Activated CD4-positive, CD25-positive, alpha-beta regulatory T cell (primary cell): ENCODE measurements at places on chromosomes 11 and 22.

- no peak for DNase-seq
These were observed 208.7 kb downstream of the DSCAML1 start for GRCh38 chr11:117588166-117588810.

- no peak for DNase-seq
These were observed 30.9 kb downstream of the INSC start for GRCh38 chr11:15145615-15146014.

DNA sequence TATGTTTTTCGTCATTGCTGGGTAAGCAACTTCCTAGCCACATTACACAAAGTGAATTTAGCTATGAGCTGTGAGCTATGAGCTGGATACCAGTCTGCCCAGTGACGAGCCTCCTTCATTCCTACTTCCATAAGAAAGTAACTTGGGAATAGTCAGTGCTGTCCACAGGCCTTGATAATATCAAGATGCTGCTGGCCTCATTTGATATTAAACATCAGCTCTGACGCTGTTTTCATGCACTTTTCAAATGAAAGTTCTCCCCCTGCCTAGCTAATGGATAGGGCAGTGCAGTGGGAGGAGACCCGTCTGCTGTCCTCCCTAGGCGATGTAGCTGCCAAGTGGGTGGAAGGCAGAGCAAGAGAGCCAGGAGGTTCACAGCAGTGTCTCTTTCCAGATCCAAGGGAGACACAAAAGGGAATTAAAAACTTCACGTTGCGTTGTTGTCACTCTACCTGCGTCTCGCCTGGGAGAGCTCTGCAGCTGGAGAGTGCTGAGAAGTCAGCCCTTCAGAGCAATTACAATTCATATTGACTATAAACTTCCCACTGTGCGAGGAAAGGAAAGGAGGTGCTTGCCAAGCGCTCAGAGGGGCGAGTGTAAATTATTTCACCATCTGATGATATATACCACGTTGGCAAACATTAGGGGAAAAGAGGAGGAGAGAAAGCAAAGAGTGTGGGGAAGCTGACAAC lies 861.4 kb downstream of the NTM start:
- DNase-seq: no peak

- no peak for DNase-seq
These were observed 580.6 kb upstream of the ANO5 start for GRCh38 chr11:21612326-21612725.
